Activated CD4-positive, alpha-beta T cell treated with anti-CD3 and anti-CD28 coated beads, Interleukin-10, Interleukin-2, amounts not matched to agents 100 ng/mL and 50 ng/mL, durations not matched to agents 16 hours and 8 hours (primary cell): ENCODE measurements at places on chromosomes 13 and 19.

DNA sequence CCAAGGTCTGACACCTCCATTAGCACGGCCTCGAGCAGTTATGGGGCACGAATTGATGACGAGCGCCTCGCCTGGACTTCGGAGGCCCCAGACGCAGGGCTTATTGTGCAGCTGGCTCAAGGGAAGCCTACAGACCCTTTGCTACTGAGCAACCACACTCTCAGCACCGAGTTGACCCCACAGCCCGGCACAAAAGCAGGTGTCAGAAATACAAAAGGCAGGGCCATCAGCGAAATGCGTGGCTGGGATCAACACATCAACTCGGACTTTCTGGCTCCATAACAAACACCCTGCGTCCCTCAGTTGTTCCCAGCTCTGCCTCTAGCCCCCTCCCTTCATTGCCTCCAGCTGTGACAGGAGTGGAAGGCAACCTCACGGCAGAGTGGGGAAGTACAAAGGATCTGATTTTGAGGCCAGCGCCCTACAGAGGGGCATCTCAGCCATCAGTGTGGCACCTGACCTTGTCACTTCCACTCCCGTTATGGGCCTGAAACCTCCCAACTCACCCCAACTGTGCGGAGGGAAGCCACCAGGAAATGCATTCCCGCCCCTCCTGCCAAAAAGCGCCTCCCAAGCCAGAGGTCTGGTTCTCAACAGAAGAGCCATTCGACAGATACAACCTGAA lies 18.0 kb downstream of the PEPD start:
- DNase-seq = no peak

DNA sequence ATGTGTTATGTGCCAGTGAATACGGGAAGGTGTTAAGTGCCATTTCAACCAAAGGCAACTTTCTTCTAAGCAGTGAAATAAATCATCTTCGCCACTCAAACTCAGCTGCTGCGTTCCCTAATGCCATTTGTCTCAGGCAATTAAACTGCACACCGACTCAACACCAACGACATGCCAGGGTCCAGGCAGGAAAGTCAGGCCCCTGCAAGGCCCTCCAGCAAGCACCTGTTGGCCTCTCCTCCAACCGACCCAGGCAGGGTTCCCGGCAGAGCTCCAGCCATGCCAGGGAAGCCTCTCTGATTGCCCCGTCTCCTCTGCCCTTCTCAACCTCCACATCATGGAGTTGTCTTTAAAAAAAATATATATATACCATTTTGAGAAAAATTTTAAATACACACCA lies 21.8 kb downstream of the SAFB2 start:
- no peak for DNase-seq

GRCh38 chr13:40615619-40616018 lies 50.8 kb downstream of the FOXO1 start:
- no peak for DNase-seq

DNA sequence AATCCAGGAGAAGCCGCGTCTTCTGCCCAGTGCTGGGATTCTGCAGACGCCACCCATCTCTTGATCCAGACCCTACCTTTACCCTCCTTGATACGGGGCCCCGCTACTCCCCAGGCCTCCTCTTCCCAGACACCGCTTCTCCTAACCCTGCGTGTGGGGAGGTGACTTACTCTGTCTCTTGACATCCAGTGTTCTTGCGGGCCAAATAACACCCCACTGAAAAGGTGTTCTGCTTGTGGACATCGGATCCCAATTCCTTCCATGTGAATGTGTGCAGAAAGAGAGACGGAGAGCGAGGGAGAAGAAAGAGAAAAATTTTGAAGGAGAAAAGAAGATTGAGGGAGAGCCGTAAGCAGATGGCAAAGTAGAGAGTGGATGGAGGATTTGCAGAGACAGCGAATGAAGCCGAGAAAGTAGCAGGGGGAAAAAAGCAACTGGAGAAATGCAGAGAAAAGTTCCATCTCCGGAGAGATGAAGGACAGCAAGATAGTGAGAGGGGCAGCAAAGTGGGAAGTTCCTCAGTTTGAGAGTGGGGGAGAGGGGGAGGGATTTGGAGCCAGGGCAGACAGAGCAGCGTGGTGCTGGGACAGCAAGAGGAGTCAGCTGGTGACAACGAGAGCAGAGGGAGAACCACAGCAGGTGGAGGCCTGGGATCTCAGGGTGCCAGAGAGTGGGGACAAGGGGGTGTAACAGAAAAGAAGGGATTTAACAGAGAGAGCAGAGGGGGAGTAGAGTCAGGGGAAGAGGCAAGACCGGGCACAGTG lies 814 bp downstream of the ZNF480 start:
- DNase-seq = no peak

DNA sequence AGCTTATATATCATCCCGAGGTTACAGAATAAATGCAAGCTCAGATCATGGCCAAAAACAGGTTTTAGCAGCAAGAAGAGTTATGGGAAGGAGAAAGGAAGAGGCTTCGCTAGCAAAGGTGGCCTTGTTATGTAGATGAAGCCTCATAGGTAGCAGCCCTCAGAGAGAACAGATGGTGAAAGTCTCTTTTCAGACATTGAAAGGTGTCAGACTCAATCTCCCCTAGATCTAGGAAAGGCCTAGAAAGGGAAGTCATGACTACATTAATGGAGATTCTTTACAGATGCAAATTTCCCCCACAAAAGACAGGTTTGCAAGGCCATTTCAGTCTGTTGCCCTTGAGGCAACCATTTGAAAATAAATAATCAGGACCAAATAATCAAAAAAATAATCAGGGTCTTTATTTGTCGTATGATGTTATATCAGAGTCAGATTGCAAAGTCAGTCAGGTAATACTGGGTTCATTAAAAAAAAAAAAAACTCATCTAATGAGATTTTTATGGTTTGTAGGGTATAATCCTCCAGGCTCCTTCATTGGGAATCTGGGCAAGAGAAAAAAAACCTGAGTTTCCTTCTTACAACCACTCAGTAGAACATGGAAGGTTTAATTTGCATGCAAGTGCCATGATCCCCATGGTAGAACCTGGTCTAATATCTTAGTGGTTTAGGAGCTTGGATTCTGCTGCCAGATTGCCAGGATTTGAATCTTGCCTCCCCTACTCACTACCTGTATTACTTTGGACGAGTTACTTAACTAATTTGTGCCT lies 50.8 kb upstream of the HTR2A start:
- DNase-seq = no peak

GRCh38 chr19:32532233-32532632 lies 48.8 kb upstream of the PDCD5 start:
- no peak for DNase-seq

- no peak for DNase-seq
Observed at GRCh38 chr13:103730407-103730806, 664.2 kb upstream of the SLC10A2 start.

- peak; percentile 91 for DNase-seq
Observed at GRCh38 chr19:48588670-48589401, 17.7 kb upstream of the SPACA4 start.

- no peak for DNase-seq
Observed at GRCh38 chr19:16951529-16951928, 62.7 kb downstream of the F2RL3 start.

GRCh38 chr13:45162194-45162593 lies 38.7 kb downstream of the KCTD4 start:
- no peak for DNase-seq

- DNase-seq = no peak
Observed at GRCh38 chr19:13420780-13421179, 85.5 kb downstream of the CACNA1A start.

GRCh38 chr19:18612772-18613588 lies at the start of gene TMEM59L:
TSS of gene TMEM59L (plus strand) at chr19:18612870. CDS start at chr19:18612959, 89 bp downstream.
- no peak for DNase-seq

GRCh38 chr13:33817513-33817900 lies 442 bp upstream of the RFC3 start:
- DNase-seq = no peak

GRCh38 chr13:99690426-99691174 lies 189.3 kb downstream of the TM9SF2 start:
- no peak for DNase-seq

DNA sequence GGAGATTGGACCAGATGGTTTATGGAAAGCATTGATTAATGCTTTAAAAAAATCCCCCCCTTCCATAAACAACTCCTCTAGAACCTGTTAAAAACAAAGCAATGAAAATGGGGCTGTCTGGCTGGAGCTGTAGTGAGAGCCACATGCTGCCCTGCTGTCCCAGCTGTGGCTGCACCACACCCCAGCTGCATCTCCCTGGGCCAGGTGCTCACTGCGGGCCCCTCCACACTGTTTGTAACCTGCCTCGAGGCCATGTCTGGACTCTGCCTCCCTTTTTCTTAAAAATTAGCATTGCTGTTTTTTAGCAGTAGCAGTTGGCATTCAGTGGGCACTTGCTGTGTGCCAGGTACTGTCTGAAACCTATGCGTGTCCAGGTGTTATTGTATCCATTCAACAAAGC lies 15.2 kb upstream of the F2RL3 start:
- no peak for DNase-seq

DNA sequence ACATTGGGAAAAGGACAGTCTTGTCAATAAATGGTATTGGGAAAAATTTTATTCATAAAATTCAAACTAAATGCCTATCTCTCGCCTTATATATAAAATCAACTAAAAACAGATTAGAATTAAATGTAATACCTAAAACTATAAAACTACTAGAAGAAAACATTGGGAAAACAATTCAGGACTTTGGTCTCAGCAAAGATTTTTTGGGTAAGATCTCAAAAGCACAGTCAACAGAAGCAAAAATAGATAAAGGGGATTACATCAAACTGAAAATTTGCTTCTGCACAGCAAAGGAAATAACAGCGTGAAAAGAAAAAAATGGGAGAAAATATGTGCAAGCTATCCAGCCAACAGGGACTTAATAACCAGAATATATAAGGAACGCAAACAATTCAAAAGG lies 24.3 kb upstream of the ZC3H13 start:
- DNase-seq = no peak

DNA sequence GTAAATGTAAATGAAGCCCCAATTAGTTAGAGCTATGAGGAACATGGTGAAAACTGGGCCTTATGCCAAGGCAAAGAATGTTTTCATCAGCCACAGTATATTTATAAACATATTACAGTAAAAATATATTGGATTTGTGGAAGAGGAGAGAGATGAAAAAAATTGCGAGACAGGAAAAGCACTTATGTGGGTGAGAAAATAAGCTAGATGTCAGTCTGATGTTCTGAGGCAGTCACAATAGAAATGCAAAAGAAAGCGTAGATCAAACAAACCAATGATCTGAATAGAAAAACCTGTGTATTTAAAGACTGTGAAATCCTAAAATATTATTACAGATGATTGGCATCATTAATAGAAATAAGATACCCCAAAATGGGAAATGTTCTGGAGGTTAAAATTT lies 1332.5 kb downstream of the SLITRK5 start:
- DNase-seq = no peak

- DNase-seq = no peak
Observed at GRCh38 chr13:20927596-20928257, 25.2 kb upstream of the XPO4 start.

DNA sequence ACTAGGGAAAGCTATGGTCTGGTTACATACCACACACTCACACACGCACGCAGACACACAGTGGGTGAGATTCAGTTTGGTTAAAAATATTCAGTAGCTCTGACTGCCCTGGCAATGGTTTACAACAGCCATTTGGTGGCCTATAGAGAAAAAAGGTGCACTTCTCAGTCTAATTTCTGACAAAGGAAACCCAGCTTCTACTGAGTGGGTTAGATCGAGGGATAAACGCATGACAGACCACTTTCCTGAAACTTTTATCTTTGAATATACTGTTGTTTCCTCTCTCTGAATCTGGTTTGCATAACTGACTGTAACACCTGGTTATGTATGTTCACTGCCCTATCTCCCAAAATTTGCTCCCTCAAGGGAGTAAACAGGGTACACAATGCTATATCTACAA lies 2.5 kb downstream of the LIG4 start:
- DNase-seq = no peak
